Omental fat pad (tissue), 4 donors: ENCODE measurements at places on chromosomes 1 and 21.

DNA sequence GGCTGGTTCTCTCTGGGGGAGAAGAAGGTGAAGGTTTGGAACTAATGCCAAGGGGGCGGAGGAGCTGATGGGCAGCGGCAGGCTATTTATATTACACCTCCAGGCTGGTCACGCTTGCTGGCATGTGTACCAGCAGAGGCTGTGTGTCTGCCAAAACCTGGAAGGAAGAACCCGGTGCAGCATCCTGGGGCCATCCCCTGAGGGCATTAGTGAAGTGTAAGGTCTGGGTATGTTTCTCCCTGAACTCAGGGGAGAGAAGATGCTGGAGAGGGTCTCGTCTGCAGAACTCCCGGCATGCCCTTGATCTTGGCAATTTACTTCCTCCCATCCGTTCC, 5.3 kb downstream of the DISP3 start:
- no peak for DNase-seq

DNA sequence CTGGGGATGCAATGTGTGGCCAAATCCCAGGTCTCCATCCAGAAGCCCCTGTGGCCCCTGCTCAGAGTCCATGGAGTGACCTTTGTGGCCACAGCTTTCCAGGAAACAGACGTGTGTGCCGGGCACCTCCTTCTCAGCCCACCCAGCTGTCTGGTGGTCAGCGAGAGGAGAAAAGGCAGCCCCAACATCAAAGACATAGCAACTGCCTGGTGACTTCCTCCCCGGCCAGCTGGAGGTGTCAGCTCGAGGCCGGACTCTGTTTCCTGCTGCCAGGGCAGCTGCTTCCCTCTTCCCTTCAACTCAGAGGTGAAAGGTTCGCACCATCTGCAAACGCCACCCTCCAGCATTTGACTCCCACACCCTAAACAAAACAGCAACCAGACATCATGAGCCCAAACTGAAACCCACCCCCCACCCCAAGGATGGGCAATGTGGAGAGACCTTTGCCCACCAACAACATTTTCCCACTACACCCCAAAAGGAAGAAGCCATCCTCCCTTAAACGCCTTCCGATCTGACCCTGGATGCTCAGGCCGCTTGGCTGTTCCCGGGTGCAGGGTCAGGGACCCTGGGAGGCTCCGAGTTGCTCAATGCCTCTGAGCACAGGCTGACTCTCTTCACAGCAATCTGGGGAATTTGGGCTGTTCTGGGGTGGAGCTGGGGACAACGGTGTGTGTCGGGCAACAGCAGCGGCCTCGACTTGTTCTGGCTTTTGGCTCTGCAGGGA, 162.3 kb downstream of the PSMG1 start:
- no peak for DNase-seq

DNA sequence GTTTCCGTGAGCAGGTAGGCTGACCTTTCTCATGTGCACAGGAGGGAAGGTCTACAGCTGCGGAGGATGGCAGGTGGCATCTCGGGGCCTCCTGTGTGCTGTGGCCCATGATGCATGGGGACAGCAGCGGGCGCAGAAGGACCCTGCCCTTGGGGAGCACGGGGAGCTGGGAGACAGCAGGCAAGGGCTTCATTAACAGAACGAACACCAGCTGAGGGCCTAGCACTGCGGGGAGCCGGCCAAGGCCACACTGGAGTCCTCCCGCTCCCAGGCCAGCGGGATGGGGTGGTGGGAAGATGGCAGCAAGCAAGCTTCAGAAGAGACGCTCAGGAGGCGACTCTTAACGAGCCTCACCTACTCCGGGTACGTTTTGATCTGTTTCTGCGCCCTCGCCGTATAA, 66.6 kb downstream of the SCCPDH start:
- no peak for DNase-seq

DNA sequence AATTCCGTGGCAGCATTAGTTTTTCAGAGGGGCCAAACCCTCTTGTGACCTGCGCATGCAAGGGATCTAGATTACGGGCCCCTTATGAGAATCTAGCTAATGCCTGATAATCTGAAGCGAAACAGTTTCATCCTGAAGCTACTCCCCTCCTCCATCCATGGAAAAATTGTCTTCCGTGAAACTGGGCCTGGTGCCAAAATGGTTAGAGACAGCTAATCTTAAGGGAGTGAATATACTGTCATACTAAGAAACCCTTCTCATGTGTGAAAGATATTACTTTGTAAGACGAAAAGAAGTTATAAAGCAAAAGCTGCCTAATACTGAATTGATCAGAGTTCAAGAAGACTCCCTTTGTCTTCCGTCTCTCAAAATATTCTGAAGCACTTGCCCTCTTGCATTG, 166.3 kb downstream of the DUSP10 start:
- DNase-seq: no peak

- no peak for DNase-seq
Observed at GRCh38 chr1:12573015-12573825, 44.8 kb downstream of the DHRS3 start.

DNA sequence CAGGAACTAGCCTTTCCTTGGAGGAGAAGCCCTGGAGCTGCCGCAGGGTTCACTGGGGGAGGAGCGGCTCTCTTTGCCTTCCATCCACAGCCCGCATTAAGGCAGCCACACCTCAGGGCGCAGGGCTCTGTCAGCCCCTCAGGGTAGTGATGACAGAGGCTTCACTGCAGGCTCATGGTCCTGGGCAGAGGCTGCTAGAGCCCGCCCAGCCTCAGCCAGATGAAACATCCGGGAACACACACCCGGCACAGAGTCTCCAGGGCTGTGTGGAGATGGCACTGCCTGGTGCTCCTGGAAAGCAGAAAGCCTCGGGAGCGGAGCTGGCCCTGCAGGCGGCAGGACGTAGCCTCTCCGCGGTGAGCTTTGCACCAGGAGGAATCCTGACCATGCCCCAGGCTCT, 29.4 kb upstream of the PEX10 start:
- no peak for DNase-seq

- DNase-seq: no peak
Observed at GRCh38 chr1:14607295-14607694, 8.8 kb downstream of the KAZN start.

- DNase-seq: no peak
Observed at GRCh38 chr1:208640295-208640694, 396.1 kb upstream of the PLXNA2 start.

DNA sequence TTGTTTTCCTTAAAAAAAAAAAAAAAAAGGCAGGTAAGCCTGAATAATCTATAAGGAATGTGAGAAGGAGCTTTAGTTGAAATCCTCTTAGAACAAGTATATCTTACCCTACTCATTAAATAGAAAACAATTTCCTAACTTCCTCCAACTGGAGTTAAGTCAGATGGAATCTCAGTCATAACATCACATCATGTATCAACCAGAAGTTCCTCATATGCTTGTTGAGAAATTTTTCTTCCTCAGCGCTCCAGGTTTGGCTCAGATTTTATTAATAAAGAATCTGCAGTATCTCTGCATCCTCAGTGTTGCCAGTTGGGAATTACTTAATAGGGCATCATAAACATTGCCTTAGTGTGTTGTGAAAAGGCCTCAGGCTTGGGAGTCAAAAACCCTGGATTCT, 37.6 kb downstream of the DUSP10 start:
- no peak for DNase-seq

DNA sequence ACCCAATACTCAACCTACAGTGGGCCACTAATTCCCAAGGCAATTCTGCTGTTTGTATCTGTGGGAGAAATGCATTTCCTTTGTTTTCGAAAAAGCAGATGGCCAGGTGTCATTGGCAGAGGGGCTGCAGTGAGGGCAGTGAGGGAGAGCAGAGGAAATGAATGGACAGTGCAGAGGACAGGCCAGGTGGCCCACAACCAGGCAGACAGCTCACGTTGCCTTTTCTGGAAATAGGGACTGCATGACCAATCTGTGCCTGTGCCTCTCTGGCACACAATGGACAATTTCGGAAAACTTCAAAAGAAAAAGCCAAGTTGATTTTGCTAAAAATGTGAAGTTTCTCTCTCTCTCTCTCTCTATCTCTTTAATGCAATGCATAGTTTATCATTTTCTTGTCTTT, 52.6 kb upstream of the ETS2 start:
- no peak for DNase-seq

GRCh38 chr1:186957314-186957713, 128.6 kb downstream of the PLA2G4A start:
- DNase-seq: no peak

GRCh38 chr1:234719454-234720251, 109.7 kb upstream of the IRF2BP2 start:
- DNase-seq: no peak

DNA sequence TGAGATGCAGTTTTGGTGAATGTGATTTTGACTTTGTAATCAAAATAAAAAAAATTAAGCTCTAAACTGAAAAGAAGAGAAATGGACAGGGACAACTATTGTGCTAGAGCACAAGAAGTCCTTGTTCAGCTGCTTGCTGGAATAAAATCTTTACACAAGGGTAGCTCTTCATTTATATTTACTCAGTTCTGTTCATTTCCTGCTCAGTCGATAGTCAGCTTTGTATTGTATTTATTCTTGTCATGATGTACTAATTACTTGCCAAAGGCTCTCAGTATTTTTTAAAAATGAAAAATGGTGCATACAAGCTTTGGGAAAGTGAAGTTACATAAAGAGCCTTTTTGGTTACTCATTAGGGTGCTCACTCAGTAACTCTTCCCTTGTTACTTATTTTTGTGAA, 17.8 kb downstream of the F5 start:
- no peak for DNase-seq

DNA sequence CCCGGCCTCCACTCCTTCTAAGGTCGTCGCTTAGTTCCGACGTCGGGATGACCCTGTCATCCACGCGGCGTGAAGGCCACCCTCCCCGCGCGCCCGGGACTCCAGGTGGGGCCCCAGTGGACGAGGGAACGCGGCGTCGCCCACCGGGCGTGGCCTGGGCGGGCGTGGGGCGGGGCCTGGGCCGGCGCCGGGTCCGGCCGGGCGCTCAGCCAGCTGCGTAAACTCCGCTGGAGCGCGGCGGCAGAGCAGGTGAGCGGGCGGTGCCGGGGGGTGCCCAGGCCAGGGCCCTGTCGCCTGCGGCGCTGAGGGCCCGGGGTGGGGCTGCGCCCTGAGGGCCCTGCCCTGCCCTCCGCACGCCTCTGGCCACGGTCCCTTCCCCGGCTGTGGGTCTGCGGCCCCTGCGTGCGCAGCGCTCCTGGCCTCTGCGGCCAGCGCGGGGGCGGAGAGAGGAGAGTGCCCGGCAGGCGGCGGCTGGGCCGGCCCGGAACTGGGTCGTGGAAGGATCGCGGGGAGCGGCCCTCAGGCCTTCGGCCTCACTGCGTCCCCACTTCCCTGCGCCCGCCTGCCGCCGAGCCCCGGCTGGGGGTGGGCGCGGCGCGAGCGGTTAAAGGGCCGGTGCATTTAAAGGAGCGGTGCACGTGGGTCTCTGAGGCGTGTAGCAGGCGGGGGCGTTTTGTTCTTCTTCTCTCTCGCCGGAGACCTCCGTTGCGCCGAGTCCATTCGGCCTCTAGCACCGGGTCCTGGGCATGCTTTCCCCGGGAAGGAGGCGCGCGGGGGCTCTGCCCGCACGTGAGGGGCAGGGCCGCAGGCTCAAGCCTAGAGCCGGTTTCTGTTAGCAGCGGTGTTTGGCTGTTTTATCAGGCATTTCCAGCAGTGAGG, at the start of gene PSEN2:
Gene PSEN2, plus strand, starts transcription at position 216 of the 879 bp plus-strand sequence. CDS start 11,292 bp downstream, outside the sequence.
- DNase-seq: peak; percentile 32

- no peak for DNase-seq
Observed at GRCh38 chr1:109762039-109762585, 1.6 kb downstream of the EPS8L3 start.

GRCh38 chr1:109354929-109355328, 42.8 kb downstream of the SORT1 start:
- DNase-seq: no peak

GRCh38 chr1:28290851-28291250, 31.5 kb downstream of the SESN2 start:
- no peak for DNase-seq

DNA sequence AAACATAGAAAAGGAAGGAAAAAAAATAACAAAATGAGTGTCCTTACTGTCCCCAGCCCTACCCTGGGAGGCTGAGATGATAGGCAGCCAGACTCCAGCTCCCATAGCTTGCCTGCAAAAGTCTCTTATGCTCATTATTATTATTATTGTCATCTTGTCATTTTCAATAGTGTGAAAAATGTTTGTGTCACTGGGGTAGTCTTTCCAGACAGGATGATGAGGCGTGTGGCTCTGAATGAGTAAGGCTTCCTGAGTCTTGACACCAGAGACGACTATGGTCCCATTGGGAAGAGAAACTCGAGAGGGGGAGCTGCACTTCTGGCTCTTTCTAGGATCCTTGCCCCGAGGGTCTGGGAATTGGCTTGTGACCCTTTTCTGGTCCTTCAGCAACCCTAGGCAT, 1.1 kb upstream of the CYB561D1 start:
- DNase-seq: no peak

DNA sequence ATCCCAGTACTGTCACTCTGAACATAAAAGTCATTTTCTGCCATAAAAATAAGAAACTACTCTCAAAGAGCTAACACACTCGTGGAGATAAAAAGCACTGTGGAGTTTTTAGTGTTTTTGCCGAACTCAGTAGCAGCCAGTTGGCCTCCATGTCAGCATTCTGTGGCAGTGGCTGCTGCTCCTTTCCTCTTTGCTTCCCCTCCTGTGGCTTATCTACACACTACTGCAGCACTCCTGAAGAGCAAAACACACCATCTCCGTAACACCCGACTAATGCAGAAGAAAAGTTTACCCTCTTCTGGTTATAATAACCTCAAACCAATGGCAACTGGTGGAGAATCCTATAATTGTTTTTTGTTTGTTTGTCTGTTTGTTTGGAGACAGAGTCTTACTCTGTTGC, 44.9 kb downstream of the RAB3GAP2 start:
- DNase-seq: no peak

DNA sequence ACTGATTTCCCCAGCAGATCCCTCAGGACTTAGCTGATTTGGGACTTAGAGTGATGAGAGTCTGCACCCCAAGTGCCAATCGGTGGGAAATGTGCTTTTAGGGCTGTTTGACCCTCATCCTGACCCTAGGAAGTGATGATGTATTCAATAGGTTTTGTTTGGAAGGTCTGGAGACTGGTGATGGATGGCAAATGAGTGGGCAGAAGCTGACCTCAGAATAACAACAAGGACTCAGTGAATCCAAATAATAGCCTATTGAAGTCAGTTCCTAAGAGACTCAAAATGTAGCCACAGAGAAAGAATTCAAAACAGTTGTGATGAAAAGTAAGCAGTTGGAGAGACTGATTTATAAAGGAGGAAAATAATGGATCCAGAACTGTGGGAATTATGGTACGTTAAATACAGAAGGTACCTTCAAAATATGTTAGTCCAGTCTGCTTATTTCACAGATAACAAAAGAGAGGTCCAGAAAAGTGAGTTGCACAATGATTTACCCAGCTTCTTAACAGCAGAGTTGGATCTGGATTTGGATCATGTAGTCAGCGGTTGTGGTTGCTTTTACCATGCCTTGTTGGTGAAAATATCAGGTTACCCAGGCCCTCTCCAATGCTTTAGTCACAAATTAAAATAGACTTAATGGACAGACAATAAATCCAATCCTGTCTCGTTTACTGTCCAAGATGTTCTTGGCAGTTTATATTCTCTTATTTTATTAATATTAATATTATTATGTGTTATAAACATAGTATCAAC, 123.0 kb upstream of the PTBP2 start:
- DNase-seq: no peak
